IMR-90 (cell line): ENCODE measurements at places on chromosomes 3 and 15. TPM values are rescaled to one million over a fixed set of nuclear protein-coding genes. Genes with fewer than 3 reads are reported as not detected.
A peak's percentile ranks its signal among the peaks of the same experiment; 100 is the strongest.

DNA sequence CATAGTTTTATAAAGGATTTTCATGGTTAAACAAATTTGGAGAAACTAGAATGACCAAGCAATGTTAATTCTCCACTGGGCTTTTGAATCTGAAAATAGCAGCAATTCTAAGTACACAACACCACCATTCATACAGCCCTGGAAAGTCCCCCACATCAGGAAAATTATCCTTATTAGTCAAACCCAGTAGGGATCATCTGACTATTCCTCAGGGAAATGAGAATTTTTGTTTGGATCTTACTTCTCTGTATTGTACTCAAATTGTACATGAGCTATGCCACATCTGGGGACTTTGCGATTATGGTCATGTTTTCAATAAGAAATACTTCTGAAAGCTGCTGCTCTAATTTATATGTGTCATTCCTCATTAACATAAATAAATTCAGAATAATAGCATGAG is 46.0 kb downstream of the RARB start:
- DNase-seq, result no peak
- no peak overlapping the region for H3K27ac ChIP-seq
- H3K4me1 ChIP-seq, result no peaks in the 10 kb centered on the region
- H3K36me3 ChIP-seq, result no peaks in the 10 kb centered on the region
- no peaks in the 10 kb centered on the region for H3K27me3 ChIP-seq

GRCh38 chr3:90011596-90011995 is 904.2 kb downstream of the EPHA3 start:
- H3K27ac ChIP-seq, result no peak overlapping the region
- 0 out of 2 replicates have a peak, but pooled peaks cover 1% of the 10 kb centered on the region for H3K4me1 ChIP-seq
- no peaks in the 10 kb centered on the region for H3K36me3 ChIP-seq
- H3K27me3 ChIP-seq, result no peaks in the 10 kb centered on the region
- H3K4me3 ChIP-seq, result no peak overlapping the region
- no peak for DNase-seq

GRCh38 chr15:50911621-50912020 is 3.1 kb downstream of the AP4E1 start:
- no peak overlapping the region for H3K27ac ChIP-seq
- H3K4me3 ChIP-seq, result no peak overlapping the region
- peaks cover 4% of the 10 kb centered on the region; the same call in 1 of the 2 replicates for H3K4me1 ChIP-seq
- H3K27me3 ChIP-seq, result no peaks in the 10 kb centered on the region

- no peak overlapping the region for H3K27ac ChIP-seq
- no peak overlapping the region for H3K4me3 ChIP-seq
- H3K4me1 ChIP-seq, result peaks cover 12% of the 10 kb centered on the region
- no peaks in the 10 kb centered on the region for H3K27me3 ChIP-seq
- peaks cover 3% of the 10 kb centered on the region; the same call in 1 of the 2 replicates for H3K36me3 ChIP-seq
Observed at GRCh38 chr3:52313774-52314188, 2.3 kb upstream of the DNAH1 start.

DNA sequence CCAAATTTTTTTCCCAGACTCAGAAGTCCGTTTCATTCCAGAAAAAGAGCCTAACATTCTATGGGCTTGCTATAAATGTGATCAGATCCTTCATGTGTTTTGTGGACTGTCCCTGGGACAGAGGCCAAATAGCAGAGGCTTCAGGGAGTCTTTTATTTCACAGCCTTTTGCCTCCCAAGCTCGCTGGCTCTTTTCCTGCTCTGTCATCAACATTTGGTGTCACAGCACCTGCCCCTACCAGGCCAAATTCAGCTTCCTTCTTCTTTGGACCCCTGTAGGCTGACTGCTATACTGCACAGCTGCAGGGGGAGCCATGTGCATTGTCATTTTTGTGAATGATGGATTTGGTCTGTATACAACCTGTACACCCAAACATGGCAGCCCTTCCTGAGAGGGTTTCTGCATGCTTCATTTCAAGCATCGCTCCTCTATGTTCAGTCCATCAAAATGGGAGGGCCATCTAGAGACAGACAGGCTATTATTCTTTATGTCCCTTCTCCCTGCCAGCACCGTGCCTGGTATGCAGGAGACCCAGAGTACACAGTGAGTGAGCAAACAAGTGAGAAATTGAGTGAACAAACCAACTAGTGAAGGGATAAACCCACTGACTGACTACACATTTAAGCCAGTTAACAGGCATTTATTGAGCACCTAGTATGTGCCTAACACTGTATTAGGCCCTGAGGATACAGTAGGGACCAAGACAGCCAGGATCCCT is 17.9 kb upstream of the RPP14 start:
- H3K27ac ChIP-seq, result no peak overlapping the region
- H3K27me3 ChIP-seq, result no peaks in the 10 kb centered on the region
- no peaks in the 10 kb centered on the region for H3K4me1 ChIP-seq

DNA sequence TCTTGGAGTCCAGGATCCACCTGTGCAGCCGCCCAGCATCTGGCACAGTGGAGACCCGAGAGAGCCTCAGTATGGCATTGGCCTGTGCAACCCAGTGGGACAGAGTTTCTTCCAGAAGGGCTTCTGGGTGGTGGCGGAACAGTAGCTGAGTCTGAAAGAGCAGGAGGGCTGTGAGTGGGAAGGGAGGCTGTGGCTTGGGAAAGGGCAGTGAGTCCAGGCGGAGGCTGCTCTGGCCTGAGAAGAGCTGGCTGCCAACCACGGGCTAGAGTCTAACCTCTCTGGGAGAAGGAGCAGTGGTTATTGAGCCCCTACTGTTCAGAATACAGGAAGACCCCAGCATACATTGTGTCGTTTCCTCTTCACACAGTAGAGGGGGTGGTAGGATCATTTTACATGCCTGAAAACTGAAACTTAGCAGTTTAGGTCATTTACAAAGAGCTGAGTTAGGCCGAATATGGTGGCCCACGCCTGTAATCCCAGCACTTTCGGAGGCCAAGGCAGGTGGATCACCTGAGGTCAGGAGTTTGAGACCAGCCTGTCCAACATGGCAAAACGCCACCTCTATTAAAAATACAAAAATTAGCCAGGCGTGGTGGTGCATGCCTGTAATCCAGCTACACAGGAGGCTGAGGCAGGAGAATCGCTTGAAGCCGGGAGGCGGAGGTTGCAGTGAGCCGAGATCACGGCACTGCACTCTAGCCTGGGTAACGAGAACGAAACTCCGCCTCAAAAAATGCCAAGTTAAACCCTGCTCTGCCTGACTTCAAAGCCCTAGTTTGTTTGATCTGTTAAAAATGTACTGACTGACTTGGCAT is 3.2 kb downstream of the AEN start:
- H3K27me3 ChIP-seq, result no peaks in the 10 kb centered on the region
- peak overlapping the region; percentile 75 for H3K27ac ChIP-seq
- no peak overlapping the region for H3K4me3 ChIP-seq
- peak; percentile 61 for DNase-seq

DNA sequence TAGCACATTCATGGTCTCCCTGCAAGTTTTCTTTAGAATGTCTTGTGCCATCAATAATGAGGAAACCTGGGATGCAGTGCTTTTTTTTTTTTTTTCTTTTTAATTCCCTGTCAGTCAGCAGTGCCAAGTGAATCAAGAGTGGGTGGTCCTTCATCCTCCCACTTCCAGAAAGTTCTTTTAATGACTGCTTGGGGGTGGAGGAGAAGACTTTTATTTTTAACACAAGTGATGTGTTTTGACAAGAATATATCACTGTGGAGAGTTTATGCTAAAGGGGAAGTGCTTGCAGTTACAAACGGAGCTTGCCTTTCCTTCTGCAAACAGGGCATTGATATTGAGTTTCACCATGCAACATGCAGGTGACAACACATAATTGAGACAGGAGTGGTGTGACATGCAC is 69.7 kb downstream of the CACNA2D3 start:
- no peak for DNase-seq
- no peak overlapping the region for H3K27ac ChIP-seq
- H3K36me3 ChIP-seq, result no peaks in the 10 kb centered on the region
- H3K27me3 ChIP-seq, result no peaks in the 10 kb centered on the region

DNA sequence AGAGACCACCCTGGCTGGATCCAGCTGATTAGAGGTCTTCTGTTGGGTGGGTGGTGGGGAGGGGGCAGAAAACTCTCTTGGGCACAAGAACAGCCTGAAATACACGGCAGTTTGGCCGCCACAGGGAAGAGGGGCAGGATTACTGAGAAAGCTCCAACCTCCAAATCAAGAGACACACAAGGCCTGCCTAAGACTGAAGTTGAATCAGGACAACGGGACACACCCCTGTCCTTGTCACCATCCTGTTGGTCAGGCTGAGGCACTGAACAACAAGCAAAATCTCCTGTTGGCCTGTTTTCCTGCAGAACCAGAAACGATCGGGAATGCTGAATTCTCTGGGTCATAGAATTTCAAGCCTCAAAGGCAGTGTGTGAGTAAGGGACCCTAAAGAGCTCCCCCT is 247.8 kb downstream of the FAM43A start:
- H3K27me3 ChIP-seq, result peaks cover 2% of the 10 kb centered on the region; the same call in 1 of the 2 replicates
- H3K4me3 ChIP-seq, result no peak overlapping the region
- no peak overlapping the region for H3K27ac ChIP-seq

DNA sequence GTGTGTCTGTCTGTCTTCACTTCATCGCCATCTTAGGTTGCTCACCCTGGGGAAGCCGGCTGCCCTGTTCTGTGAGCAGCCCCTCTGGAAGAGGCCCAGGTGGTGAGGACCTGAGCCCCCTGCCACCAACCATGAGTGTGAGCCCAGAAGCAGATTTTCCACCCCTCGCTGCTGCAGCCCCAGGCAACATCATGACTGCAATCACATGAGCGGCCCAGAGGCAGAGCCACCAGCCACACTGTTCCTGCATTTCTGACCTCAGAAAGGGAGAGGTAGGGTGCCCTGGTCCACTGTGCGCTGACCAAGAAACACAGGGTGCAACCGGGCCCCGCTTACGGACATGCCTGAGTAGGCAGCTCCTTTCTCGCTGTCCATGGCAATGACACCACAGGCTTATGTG is 92.3 kb upstream of the IQSEC1 start:
- no peak overlapping the region for H3K4me3 ChIP-seq
- no peak overlapping the region for H3K27ac ChIP-seq
- DNase-seq, result no peak
- peaks cover 5% of the 10 kb centered on the region for H3K27me3 ChIP-seq
- H3K36me3 ChIP-seq, result no peaks in the 10 kb centered on the region

DNA sequence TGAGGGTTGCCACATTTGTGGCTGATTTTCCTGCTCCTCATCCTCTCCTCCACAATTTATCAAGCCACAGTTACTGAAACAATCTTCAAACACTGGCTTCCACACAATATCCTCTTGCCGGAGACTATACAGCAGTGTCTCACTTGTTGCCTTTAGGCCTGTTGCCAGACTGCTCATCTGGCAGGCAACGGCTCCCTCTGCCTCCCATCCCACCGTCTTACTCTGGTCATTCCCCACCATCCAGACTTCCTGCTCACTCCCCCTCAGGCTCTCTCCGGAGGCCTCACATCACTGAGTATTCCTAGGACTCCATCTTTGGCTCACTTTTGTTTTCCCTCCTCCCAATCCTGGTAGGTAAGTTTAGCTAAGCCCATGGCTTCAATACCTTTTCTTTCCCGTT is 301.9 kb downstream of the IL20RB start:
- no peak overlapping the region for H3K4me3 ChIP-seq
- DNase-seq, result no peak
- no peaks in the 10 kb centered on the region for H3K27me3 ChIP-seq
- H3K36me3 ChIP-seq, result no peaks in the 10 kb centered on the region
- H3K27ac ChIP-seq, result no peak overlapping the region

The KLF15 gene
- total RNA-seq, result under 0.01 and 0.18 TPM in 2 replicates

The TMCO5A gene
- not detected in 2 replicates for total RNA-seq

The ENTPD3 gene
- total RNA-seq, result not detected in 2 replicates

The SMC4 gene
- total RNA-seq, result 48.8 and 77.8 TPM in 2 replicates

The SLC12A1 gene
- total RNA-seq, result not detected in 2 replicates
